ENCODE measurements at places on chromosomes 13 and 19. TPM values are rescaled to one million over a fixed set of nuclear protein-coding genes. Genes with fewer than 3 reads are reported as not detected.

The PTGIR gene
- total RNA-seq: 14.0 TPM

The CDX2 gene
- not detected for total RNA-seq

The SYNGR4 gene
- not detected for total RNA-seq

The FCGBP gene
- not detected for total RNA-seq

The ZNF382 gene
- 2.8 TPM for total RNA-seq

The SIGLEC5 gene
- not detected for total RNA-seq

The URAD gene
- total RNA-seq: not detected

The LILRB2 gene
- total RNA-seq: not detected

The PIN1 gene
- total RNA-seq: 156 TPM

The CNN2 gene
- 382 TPM for total RNA-seq
